Fibroblast of skin of left quadriceps (primary cell): ENCODE measurements at places on chromosomes 3 and 15.

GRCh38 chr3:142279965-142280590, 54.7 kb upstream of the GK5 start:
- DNase-seq, result peak; percentile 45

- DNase-seq, result no peak
Measured at GRCh38 chr3:168859574-168859973, 763.9 kb upstream of the GOLIM4 start.

GRCh38 chr3:13282358-13282985, 137.7 kb downstream of the NUP210 start:
- DNase-seq, result no peak

DNA sequence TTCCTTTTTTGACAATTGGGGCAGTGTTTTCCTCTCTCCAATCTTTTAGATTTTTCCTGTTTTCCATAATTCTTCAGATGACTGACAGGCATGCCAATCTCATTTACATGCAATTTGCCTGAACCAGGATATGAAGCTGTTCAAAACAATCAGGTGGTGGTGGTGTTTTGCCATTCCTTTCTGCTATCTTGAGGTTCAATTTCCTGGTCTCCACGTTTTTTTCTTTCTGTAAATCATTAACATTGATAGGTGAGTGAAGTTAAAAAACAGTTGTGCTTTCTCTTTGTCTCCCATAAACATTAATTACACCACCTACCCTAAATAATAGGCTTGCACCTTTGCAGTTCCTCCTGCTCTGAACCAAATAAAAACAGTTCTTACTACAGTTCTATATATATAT, 49.1 kb downstream of the C2CD4A start:
- DNase-seq, result no peak

DNA sequence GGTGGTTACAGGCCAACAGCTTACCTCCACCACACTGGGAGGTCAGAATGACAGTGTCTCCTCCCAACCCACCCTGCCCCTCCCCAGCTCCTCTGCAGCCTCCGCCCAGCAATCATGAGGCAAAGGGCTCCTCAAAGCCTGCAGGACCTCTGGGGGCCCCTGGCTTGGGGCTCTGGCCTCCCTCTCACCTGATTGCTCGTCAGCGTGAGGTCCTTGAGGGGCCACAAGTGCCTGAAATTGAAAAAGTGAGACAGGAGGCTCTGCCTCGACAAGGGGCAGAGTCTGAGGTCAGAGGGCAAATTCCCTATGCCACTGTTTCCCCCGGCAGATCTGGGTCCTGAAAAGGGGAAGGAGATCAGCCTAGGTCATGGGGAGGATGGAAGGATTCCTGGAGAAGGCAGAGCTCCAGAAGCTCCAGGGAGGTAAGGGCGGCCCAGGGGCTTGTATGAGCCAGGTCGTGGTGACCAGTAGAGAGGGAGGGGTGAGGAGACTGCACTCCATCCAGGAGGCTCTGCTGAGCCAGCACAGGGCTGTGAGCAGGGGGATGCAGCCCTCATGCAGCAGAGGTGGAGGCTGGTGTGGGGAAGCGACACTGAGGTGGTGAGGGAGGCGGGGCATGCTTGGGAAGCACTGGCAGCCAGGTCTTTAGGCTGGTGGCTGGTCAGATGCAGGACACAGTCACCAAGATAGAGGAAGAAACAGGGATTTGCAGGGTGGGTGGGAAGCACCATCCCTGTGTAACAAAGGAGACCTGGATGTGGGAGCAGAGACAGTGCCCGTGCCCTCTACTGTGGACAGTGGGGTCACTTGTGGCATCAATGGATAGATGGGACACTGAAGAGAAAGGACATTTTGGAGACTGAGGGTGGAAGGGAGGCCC, 20.1 kb downstream of the ALS2CL start:
- no peak for DNase-seq

GRCh38 chr3:196128172-196128843, 46.4 kb upstream of the TFRC start:
- no peak for DNase-seq
